ENCODE measurements at places on chromosomes 13 and 19.

- DNase-seq: no peak
These were observed 1.4 kb downstream of the STK11 start for GRCh38 chr19:1206864-1207450.

DNA sequence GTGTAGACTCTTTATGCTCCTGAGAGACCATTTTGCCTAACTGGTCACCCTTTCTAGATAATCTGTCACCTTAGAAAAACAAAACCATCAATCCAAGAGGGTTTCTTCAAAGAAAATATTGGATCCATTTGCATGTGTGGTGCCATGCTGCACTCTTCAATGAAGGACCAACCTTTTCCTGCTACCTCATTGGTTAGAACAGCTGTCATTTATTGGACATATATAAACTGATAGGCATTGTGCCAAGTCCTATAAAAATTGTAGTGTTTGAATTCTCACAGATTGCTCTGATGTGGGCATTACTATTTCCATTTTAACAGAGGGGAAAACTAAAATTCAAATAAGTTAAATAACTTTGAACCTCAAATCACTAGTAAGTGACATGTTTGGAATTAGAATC lies 333.2 kb downstream of the MYO16 start:
- DNase-seq: no peak

DNA sequence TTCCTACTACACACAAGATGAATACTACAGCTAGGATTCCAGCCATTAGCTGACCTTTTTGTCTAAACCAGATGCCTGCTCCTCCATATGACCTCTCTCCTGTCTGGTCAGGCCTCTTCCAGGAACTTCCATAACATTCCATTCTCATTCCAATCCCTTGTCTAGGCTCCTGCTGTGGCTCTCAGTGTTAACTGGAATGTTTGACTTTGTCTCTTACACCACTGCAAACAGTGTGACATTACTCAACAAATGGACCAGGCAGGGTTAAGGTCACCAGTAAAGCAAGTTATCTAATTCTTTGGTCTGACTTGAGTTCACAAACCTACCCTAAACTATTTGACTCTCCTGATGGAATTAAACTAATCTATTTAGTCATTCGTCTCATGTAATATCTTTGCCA lies 2.1 kb upstream of the GPC6 start:
- no peak for DNase-seq

DNA sequence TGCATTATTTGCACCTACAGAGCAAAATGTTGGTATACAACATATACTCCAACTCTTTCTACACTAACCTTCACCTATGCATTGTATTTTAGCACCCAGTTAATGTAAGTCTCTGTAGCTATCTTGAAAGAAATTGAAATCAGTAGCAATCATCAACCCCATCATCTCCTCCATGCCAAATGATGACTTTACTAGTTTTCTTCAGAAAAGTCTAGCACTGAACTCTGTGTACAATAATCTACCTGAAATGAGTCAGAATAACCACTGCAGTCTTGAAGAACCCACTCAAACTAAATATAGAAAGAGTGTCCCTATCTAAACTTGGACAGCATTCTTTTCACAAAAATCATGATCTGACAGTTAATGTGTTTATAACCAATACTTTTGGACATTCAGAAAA lies 9.8 kb downstream of the IRS2 start:
- no peak for DNase-seq

- DNase-seq: no peak
These were observed 1.7 kb downstream of the MIER2 start for GRCh38 chr19:342801-343421.

- no peak for DNase-seq
These were observed 116.0 kb upstream of the MAB21L1 start for GRCh38 chr13:35592457-35592856.

DNA sequence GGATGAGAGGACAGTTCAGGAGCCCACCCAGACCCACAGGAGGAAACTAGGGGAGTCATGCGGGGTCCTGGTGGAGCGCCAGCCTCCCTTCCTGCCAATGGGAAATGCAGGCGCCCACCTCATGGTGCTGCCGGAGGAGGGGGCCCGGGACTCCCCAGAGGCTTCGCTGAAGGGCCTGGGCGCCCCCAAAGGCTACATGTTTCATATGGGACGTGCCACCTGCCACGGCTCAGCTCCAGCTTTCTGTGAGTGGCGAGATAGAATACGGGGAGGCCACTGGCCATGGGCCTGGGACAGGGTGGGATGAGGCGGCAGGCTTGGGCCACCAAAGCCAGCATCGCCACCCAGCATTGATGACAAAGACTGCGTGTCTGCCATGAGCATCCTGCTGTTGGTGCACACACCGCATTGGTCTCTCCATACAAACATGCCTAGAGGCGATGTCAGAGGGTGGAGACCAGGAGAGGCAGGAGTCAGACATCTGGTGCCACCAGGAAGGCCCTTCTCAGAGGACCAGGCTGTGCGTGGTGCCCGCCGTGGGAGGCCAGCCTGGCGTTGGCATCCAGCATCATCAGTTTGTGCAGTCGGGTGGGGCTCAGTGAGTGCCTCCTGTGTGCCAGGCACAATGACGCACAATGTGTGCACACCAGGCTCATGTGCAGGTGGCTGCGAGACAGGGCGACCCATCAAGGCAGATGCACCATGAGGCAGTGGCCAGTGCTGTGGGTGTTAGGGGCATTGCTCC lies 1.2 kb upstream of the F10 start:
- DNase-seq: no peak

DNA sequence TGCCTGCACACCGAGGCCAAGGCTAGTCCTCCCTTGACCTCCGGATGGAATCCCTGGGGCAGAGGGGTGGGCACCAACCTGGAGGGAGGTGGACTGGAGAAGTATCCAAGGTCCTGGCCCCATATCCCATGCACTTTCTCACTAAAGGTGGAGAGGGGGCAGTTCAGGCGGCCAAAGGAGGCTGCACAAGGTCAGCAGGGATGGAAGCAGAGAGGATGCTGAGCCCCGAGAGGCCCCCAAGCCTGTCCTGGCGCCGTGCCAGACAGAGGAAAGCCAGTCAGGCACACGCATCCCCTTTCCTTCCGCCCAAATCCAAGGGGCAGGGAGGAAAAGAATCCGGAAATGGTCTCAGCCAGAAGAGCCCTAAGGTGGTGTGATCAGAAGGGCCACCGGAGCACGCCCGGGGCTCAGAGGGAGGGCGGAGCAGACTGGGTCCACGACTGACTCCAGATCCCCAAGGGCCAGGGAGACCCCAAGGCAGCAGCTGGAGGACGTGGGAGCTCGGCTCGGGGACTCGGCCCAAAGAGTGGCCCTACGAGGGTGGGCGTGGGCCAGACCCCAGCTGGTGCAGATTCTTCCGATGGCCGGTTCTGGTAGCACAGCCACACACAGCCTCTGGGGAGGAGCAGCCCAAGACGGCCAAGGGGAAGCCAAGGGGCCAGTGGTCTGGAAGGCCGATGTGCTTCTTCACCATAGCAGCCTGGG lies 60.0 kb downstream of the MLLT1 start:
- no peak for DNase-seq

- DNase-seq: no peak
These were observed 334.1 kb downstream of the TEX29 start for GRCh38 chr13:111654531-111654930.

- DNase-seq: no peak
These were observed 593.8 kb downstream of the OLFM4 start for GRCh38 chr13:53622456-53622855.

GRCh38 chr19:37078717-37079032 lies 442 bp downstream of the ZNF420 start:
- no peak for DNase-seq

- DNase-seq: no peak
These were observed 40.8 kb upstream of the RANBP3 start for GRCh38 chr19:6018786-6019185.

GRCh38 chr13:30697996-30698401 lies 37.3 kb upstream of the ALOX5AP start:
- DNase-seq: no peak

- no peak for DNase-seq
These were observed 533.0 kb downstream of the MYO16 start for GRCh38 chr13:109162248-109163036.

GRCh38 chr19:13339869-13340268 lies 166.4 kb downstream of the CACNA1A start:
- DNase-seq: no peak

- no peak for DNase-seq
These were observed 827.5 kb upstream of the PCDH20 start for GRCh38 chr13:62243106-62243505.

DNA sequence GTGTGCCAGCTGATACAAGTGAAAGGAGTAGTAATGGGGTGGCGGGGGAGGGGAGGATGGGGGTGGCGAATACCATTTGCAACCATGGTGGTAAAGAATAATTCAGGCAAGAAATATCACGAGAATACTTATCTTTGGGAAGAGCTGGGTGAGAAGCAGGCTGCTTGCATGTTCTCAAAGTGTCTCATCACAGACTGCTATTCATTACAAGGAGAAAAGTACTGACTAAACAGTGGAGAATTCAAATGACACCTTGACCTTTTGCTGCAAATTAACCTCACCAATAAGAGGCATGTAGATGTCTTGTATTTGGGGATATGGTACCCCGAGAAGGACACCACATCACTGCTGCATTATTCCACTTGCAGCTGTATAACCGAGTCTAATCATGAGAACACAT lies 585.7 kb upstream of the GPC6 start:
- DNase-seq: no peak

DNA sequence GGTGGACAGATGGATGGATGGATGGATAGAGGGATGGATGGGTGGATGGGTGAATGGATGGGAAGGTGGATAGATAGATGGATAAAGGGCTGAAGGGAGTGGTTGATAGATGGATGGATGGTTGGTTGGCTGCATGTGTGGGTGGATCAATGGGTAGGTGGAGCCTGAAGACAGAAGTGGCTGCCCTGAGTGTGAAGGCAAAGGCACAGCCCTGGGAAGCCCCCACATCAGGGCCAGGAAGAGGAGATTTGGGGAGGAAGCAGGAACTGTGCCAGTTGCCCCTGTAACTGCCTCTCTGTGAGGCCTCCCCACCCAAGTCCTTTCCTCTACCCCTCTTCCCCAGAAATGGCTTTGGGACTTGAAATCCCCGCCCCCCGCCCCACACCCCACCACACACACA lies 43.4 kb upstream of the NFIC start:
- DNase-seq: no peak

GRCh38 chr13:30850204-30850866 lies 55.7 kb upstream of the MEDAG start:
- DNase-seq: no peak

- no peak for DNase-seq
These were observed 894.5 kb downstream of the PCDH9 start for GRCh38 chr13:66335626-66336025.

- no peak for DNase-seq
These were observed 574.2 kb downstream of the TBC1D4 start for GRCh38 chr13:74907788-74908187.

DNA sequence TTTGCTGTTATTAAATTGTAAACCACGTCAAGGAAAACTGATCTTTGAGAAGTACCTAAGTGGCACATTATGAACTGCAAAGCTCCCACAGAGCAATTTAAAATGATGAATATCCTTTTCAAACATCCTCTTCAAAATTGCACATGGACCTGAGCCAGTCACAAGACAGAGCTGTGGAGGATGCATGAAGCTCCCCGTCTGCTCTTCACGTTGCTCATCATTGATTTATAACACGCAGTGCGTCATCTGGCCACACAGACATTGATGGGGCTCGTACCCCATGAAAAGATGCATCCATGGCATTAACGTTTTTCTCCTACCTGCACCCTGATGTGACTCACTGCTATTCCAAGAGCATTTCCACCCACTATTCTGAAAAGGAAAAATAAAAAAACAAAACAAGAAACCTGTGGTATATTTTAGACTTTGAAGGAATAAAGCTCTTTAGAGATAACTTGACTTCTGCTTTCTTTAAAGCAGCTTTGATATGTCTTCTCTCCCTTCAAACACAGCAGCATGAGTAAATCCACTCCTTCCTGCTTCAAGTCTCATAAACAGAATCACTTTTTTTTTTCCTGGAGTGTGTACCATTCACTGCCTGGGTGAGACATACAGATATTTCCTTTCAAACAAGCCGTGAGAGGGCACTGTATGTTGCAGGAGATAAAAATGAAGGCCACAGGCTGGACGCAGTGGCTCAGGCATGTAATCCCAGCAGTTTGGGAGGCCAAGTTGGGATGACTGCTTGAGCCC lies 7.2 kb upstream of the SERTM1 start:
- DNase-seq: no peak

- DNase-seq: no peak
These were observed 99.7 kb upstream of the RXFP2 start for GRCh38 chr13:31639443-31640163.

- DNase-seq: no peak
These were observed 93.5 kb upstream of the ANKRD10 start for GRCh38 chr13:111008351-111008750.

DNA sequence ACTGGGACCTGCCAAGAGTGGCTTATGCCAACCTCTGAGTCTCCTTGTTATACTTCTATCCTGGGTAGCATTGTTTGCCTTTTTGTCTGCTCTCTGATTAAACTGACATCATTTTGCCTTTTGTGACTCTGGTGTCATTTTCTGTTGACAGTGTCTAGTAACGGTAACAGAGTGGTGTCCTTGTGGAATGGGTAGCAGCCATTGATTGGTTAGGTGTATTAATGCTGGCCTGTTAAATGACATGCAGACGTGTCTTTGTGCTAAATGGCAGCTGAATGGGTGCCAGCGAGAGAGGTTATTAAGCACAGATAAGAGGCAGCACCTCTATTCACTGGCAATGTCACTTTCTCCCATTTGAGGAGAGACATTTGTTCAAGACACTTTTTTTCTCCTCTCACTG lies 1289.4 kb downstream of the PCDH9 start:
- DNase-seq: no peak

DNA sequence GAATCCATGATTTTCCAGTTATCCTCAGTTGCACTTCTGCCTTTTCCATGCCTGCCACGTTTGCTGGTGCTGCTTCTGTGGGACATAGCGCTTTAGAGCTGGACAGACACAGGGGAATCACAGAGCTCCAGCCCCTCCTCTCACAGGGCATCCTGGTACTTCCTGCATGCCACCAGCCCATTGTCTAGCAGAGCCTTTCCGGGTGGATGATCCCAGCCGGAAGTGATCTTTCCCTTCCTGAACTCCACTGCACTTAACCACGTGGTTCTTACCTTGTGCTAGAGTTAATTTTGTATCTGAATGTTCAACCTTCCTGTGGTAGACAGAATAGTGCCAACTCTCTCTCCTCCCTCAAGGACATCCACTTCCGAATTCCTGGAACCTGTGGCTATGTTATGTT lies 12.6 kb upstream of the OLFM4 start:
- no peak for DNase-seq

DNA sequence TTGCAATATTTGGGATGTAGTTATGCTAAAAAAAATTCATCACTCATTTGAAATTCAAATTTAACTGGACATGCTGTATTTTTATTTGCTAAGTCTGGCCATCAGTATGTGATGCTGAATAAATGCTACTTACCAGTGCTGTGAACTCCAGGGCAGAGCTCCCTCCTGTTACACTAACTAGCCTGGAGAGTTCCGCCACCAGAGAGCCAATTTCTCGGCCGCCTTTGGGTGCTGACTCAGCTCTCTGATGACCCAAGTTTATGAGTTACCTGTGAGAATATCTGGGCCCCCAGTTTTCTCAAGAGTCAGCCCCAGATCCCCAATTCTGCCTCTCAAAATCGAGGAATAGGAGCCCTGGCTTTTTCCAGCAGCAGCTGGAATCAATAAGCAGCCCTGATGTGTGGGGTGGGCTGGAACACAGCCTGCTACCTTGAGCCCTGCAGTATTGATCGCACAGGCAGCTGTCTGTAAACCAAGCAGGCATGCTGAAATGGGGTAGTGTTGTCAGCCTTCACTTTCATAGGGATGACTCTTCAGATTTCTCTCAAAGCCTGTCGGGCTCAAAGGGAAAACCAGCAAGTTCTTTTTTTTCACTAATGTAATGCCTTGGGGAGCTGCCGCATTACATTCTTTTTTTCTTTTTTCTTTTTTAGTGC lies 113.7 kb downstream of the DNAJC15 start:
- no peak for DNase-seq
